GM12865 (cell line): ENCODE measurements at places on chromosomes 7 and 10.
A peak's percentile ranks its signal among the peaks of the same experiment; 100 is the strongest.

DNA sequence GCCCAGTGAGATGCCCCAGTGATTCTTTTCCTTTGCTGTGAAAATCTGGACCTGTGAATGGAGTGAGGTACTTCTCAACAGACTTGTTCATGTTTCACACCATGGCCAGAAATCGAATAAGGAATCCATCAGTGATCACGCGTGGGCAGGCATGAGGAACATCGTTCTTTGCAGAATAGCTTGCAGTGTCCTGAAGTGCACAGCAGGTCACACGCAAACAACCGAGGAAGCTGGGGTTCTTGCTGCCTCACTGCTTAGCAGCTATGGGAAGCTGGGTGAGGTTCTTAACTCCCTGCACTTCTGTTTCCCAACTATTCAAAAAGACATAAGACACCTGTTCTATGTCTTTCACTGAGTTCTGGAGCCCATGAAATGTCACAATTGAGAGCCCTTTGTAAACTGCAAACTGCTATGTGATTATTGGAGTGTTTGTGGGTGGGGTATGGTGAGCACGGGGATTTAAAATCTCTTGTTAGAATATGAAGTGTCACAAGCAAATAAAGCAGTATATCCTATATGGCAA lies 253.4 kb downstream of the KIAA1217 start:
- no peak for DNase-seq

DNA sequence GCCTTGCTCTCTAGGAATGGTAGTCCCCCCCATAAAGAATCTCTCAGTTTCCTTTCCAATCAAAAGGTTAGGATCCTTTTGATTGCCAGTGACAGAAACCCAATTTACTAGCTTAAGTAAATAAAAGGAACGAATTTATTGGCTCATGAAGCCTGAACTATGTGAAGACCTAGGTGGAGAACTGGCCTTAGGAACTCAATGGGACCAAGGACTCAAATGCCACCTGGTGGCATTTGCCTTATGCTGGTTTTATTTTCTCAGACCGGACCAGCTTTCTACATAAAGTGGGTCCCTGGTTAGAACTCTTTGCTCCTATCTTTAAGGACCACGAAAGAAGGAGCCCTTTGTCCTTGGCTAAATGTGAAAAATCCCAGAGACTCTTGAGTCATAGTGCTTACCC lies 25.4 kb downstream of the CFTR start:
- DNase-seq = peak; percentile 11

DNA sequence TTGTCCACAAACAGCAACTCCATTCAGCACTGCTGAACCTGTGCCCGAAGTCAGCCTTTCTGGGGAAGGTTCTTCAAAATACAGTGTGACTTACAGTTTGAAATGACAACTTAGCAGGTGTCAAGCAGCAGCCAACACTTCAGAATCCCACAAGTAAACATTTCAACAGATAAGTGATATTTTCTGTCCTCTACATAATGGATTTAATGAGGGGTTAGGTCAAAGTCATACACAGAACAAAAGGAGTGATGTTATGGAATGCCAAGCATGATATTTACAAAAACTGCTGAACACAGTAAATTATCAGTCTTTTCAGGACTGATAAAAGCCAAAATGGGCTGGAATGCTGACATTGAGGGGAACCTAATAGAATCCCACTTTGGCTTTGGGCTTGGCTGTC lies 77.6 kb upstream of the JAZF1 start:
- DNase-seq = no peak

GRCh38 chr10:88565072-88565471 lies 18.0 kb downstream of the RNLS start:
- peak; percentile 51 for DNase-seq

DNA sequence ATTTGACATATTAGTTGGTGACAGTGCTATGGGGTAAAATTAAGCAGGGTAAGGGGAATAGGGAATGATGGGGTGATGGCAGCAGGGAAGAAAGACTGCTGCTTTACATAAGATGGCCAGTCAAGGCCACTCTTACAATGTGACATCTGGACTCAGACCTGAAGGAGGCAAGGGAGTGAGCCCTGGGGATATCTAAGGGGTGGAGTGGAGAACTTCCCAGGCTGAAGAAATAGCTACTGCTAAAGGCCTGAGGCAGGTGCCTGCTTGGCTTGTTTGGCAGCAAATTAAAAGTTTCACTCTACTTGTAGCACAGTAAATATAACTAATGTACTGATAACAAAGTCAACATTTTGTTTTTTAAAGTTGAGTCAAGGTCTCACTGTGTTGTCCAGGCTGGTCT lies 93.5 kb downstream of the IDE start:
- no peak for DNase-seq

GRCh38 chr7:29557954-29558353 lies 5.7 kb upstream of the PRR15 start:
- DNase-seq = no peak

GRCh38 chr7:28613262-28613661 lies 200.9 kb downstream of the CREB5 start:
- DNase-seq = no peak

GRCh38 chr7:107264723-107265122 lies 95.9 kb downstream of the HBP1 start:
- DNase-seq = no peak

GRCh38 chr7:109449760-109450159 lies 880.1 kb downstream of the DNAJB9 start:
- no peak for DNase-seq

- no peak for DNase-seq
These were observed 224.4 kb downstream of the MAD1L1 start for GRCh38 chr7:2008101-2008935.

GRCh38 chr10:88651101-88651551 lies 13.1 kb upstream of the LIPF start:
- DNase-seq = no peak

- no peak for DNase-seq
These were observed 561 bp downstream of the FGFR2 start for GRCh38 chr10:121597504-121598262.

GRCh38 chr10:50349554-50349953 lies 98.2 kb upstream of the ASAH2 start:
- peak; percentile 32 for DNase-seq

GRCh38 chr7:41030673-41031072 lies 672.2 kb downstream of the INHBA start:
- no peak for DNase-seq

GRCh38 chr7:138303230-138304070 lies 156.6 kb upstream of the TRIM24 start:
- no peak for DNase-seq

DNA sequence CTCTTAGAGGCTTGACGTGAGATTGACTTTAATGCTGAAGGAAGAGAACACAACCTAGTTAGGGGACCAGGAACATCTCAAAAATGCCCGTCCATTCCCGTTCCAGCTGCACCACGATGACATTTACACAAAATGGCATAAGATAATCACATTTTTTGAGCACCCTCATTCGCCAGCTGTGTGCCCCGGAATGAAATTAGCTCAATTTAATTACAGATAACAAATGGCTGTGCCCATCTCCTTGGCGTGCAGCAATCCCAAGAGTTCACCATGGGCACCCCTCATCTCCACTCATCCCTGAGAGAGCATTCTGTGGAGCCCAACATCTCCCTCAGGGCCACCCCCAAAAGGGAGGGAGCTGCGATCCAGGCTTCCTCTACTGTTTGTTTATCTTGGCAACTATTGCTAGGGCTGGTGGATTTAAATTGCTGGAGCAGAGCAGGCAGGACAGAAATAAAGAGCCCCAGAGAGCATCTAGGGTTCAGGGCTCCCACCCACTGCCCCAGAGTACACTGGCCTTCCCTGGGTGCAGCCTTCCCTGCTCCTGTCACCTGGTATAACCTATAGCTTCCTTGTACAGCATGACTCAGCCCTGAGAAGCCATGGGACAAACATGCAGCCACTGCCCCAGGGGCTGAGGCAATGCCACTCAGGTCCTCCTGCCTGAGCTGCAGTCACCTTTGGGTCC lies 263.5 kb downstream of the ZEB1 start:
- no peak for DNase-seq

DNA sequence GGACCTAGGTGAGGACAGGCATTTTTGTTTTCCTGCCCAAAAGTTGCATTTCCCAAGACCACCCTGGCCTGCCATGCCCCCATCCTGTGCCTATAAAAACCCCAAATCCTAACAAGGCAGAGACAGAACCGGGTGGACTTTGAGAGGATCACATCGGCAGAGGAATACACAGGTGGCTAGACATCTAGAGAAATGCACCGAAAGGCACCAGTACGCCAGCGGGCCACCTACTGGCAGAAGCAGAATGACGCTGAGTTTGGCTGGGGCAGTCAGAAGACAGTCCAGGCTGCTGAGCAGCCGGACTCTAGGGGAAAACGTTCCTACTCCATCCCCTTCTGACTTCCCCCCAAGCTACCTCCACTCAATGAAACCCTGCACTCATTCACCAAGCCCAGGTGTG lies 2.8 kb downstream of the AKR1C4 start:
- DNase-seq = no peak

- DNase-seq = no peak
These were observed 70.1 kb downstream of the IMMP2L start for GRCh38 chr7:111492234-111492633.

GRCh38 chr7:157555313-157555712 lies 218.5 kb downstream of the DNAJB6 start:
- no peak for DNase-seq

DNA sequence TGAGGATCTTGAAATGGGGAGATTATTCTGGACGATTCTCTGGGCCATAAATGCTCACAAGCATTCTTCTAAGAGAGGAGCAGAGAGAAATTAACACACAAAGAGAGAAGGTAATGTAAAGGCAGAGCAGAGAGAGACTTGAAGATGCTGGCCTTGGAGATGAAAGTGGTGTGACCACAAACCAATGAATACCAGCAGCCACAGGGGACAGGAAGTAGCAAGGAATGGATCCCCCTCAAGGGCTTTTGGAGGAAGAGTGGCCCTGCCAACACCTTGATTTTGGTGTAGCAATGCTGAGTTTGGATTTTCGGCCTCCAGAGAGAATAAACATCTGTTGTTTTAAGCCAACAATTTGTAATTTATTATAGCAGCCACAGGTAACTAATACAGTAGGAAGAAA lies 1155.6 kb downstream of the TYW1 start:
- no peak for DNase-seq

GRCh38 chr10:35379226-35380137 lies 43.2 kb downstream of the CCNY start:
- DNase-seq = peak; percentile 78
